ENCODE measurements at places on chromosomes 5 and 9.

DNA sequence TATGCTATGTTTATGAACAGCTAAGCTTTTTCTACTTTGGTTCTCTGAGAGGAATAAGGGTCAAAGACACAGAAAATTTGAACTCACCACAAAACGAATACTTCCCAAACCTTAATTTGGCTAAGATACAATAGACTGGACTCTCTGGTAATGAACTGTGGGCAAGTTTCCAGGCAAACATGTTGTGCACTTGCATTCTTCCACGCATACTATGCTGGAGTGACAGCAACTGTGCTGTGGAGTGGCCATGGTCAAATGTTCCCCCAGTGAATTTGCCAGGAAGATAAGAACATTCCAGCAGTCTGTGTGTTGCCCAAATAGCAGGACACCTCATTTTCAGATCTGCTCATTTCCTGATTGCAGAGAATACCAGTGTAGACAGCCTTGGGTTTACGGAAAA is 275.3 kb upstream of the IL12B start:
- no peak for DNase-seq

DNA sequence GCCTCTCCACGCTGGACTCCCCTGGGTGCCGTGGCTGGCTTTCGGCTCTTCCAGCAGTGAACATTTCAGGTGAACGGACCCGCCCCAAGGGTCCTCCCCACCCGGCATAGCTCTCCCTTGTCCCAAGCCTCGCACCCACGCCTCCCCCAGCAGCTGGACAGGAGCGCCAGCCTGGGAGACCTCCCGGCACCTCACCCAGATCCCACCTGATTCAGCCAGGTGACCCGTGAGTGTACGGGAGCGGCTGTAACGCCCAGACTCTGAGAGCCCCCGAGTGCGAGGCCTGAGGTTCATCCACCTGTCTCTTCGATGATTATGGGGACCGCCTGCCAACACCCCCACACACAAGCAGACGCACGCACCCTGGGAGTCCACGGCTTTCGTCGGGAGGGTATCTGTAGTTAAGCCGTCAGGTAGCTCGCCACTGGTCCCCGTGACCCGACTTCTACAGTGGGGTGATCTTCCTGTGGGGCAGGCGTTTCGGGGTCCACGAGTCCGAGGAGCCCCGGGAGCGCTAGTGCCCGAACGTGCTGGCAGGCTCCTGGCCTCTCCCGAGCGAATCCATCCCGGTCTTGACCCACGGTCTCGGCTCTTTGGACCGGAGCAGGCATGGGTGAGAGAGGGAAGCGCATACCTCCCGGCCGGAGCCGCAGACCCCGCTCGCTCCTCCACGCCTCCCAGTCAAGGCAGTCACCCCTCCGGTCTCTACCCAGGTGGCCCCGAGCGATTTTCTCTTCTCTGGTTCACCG is 14.9 kb downstream of the TRIM7 start:
- no peak for DNase-seq

DNA sequence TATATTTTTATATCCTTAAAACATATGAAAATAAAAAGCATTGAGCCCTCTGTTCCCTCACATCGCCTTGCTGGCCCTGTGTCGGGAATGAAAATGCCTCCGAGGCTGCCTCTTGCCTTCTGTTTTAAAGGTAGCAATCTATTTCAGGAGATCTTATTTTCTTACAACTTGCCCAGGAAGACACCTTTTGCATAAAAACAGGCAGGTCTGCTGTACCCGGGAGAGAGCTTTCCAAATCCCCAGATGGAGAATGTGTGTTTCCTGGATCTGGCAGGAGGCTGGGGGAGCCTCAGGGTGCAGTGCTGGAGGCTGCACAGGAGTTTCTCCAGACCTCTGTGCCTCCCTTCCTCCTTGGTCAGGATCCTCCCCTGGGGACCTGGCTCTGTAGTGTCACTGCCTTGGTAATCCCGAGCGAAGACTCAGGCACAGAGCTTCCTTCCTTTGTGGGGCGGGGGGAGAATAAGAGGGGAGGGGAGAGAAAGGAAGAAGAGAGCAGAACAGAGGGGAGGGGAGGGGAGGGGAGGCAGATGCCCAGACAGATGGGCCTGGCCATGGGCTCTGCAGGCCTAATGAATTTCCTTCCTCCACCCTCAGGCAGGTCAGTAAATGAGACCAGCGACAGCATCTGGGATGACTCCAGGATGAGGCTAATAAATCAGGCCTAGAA is 104.0 kb upstream of the BOD1 start:
- no peak for DNase-seq

- no peak for DNase-seq
These were observed 335.6 kb downstream of the BRINP1 start for GRCh38 chr9:119033596-119033995.

Data from SIG-M5 (cell line).